ENCODE measurements at places on chromosomes 4 and X. TPM values are rescaled to one million over a fixed set of nuclear protein-coding genes. Genes with fewer than 3 reads are reported as not detected.
A peak's percentile ranks its signal among the peaks of the same experiment; 100 is the strongest.

GRCh38 chr4:155419266-155419665, 42.5 kb upstream of the MAP9 start:
- peak; percentile 68 for DNase-seq

DNA sequence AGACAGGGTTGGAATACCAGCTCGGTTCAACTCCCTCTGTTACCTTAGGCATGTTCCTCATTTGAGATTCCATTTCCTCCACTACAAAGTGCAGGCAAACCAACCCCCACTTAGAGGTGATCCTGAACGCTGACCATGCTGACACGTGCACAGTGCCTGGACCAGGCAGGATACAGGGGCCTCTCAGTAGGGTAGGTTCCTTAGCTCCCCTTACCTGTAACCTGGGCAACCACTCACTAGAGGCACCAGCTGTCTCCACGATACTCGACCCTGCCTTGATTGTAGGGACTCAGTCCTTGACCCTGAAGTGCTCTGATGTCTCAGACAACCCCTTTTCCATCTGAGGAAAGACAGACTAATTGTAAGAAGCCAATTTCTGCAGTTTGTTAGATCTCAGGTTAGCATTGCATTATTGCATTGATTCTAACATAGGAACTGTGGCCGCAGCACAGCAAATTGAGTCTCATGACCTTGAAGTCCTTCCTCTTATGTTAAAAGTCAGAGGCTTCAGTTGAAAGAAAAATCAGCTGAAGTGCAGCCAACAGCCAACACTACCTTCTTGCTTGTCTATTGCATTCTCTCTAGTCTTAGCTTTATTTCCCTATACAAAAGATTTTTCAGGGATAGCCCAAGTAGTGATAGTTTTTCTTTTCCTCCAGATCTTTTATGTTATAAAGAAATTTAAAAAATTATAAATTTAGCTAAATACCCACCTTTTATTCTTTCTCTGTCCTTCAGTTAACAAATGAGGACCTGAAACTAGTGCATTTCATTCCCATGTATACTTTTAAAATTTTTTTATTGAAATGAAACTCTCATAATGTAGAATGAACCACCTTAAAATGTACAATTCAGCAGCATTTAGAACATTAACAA, 11.2 kb upstream of the C1QTNF7 start:
- no peak for DNase-seq

DNA sequence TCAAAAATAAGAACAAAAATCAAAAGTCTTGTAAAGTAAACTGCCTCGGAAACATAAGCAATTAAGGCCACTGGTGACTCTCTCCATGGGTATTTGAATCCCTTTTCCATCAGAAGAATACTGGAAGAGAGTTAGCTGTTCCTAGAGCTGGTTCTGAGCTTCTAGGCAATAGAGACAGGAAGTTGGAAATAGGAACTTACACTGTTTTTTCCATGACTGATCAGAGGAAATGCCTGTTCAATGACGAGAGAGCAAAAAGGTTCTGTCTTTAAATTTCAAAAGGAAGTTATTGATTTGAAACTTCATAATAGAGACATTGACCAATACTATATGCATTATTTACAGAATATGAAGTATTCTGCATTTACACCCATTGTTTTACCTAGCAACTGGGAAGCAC, 503.5 kb upstream of the ARX start:
- DNase-seq, result no peak

DNA sequence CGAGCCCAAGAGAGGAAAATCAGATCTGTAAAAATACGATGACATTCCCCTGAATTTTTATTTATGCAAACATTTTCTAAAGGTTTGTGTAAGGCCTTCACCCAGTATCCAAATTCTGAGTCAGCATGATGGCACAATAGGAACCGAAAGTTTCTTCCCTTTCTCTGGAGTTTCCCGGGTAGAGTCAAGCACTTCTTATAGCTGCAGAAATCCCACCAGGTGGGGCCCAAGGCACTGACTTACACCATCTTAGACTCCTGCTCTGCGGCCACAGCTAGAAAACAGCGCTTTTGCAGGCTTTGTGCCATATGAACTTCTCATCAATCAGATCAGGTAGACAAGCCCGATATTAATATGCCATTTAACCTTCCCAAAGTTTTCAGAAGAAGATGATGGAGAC, 13.4 kb downstream of the LEF1 start:
- DNase-seq, result no peak

GRCh38 chrX:46574774-46575381, 1.3 kb downstream of the CHST7 start:
- peak; percentile 29 for DNase-seq

- no peak for DNase-seq
Observed at GRCh38 chrX:130110379-130111219, at the start of gene ELF4. Gene ELF4, minus strand, starts transcription at chrX:130110497. Its CDS starts 29,167 bp downstream, at chrX:130081330.

- DNase-seq, result no peak
Observed at GRCh38 chr4:1462009-1462767, 55.9 kb upstream of the NKX1-1 start.

GRCh38 chr4:8236106-8236919, 33.2 kb upstream of the HTRA3 start:
- no peak for DNase-seq

GRCh38 chrX:39162322-39162735, 361.1 kb downstream of the MID1IP1 start:
- DNase-seq, result no peak

GRCh38 chr4:76783836-76784235, 114.1 kb downstream of the SOWAHB start:
- DNase-seq, result no peak

DNA sequence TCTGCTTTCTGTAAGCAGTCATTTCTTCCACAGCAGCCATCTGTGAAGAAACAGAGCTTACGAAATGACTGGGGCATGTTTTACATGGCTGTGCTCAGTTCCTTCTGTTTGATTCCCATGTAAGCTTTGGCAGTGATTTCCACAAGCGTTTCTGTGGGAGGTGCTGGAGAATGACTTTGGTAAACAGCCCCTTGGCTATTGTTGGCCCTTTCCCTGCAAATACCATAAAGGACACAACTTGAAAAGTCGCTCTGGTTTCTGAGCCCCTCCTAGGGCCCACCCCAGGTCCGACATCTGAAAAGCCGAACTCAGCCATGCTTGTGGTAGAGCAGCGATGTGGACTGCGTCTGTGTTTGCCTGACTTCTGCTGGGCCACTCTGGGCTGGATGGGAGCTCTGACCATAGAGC, 3.7 kb downstream of the LIMCH1 start:
- no peak for DNase-seq

GRCh38 chrX:151081016-151081415, 95.4 kb upstream of the GPR50 start:
- DNase-seq, result no peak

GRCh38 chrX:32530802-32531403, 680.4 kb downstream of the DMD start:
- DNase-seq, result peak; percentile 11

The SPINK2 gene
- total RNA-seq, result not detected

The ITM2A gene
- 13.7 TPM for total RNA-seq

The STOX2 gene
- 0.75 TPM for total RNA-seq

The CT45A6 gene
- total RNA-seq, result not detected

The PGAM4 gene
- total RNA-seq, result not detected

The NRK gene
- total RNA-seq, result 5.9 TPM
